ENCODE measurements at places on chromosomes 2 and 18.

GRCh38 chr2:205758051-205758450 is 75.8 kb downstream of the NRP2 start:
- DNase-seq = peak; percentile 40

DNA sequence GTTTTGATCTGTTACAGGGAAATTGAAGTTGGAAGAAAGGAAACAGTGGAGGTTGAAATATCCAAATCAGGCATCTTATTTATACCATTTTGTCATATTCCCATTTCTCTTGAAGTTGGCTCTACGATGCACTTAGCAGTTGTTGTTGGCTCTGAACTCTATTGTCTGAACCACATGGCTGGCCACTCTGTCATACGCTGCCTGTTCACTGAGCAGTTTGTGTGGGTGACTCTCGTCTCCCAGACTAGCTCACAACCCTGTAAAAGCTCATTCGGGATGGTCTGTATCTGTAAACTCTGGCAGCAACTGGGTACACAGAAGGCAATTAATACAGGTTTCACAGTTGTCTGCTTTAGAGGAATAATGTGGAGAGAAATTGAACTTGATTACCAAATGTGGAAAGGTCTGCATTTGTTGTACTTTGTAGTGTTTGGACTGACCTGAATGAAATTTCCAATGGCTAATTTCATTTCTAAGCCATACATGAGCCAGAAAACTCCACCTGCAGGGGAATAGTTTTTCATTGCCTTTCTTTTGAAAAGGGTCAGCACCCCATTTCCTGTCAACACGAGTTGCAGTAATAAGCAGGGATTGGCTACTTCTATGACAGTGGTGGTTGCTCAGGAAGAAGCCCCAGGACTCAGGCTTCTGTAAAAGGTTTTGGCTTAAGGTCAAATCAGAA is 378.2 kb downstream of the OSR1 start:
- no peak for DNase-seq

GRCh38 chr2:62705859-62706720 is 577 bp downstream of the EHBP1 start:
- peak; percentile 26 for DNase-seq

DNA sequence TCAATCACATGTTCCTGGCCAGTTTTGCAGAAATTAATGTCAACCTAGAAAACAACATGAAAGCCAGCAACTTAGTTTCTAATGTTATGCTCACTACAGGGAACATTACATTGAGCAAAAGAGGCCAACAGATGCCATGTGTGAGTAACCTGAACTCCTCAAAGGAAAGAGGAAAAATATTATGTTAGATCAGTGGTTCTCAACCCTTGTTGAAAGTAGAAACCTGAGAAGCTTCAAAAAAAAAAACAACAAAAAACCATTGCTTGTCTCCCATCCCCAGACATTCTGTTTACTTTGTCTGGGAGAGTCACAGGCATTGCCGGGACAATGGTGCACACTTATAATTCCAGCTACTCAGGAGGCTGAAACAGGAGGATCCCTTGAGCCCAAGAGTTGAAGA is 57.7 kb downstream of the METTL4 start:
- DNase-seq = no peak

DNA sequence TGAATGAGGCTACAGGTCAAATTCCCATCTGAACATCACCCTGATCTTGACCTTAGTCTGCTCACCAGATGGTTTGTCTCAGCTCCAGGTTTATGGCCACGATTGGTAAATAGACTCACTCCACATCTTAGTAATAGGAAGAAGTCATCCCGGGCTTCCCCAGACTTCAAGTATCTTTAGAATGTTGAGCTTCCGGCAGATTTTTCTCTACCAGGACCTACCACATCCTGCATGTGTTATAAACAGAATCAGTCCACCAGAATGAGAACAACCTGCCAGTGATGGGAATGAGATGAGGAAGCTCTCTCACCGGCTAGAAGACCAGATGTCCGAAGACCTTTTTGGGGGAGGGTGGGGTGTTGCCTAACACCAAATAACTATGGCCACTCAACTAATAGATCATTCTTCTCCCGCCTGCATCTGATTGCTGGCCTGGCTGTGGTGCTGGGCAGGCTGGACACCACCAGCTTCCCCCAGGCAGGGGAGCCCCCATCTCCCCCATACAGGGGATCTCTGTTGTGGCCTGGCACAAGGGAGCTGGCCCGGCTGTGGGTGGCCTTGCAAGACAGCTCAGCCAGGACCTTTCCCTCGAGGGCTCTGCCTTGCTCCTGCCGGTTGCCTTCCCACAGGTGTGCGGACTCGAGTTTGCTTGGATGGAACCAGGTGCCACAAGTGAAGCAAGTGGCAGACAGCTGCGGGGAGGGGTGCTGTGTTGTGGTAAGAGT is 88.5 kb downstream of the SH3RF3 start:
- no peak for DNase-seq

- DNase-seq = no peak
Observed at GRCh38 chr2:53452400-53452799, 315.2 kb upstream of the CHAC2 start.

DNA sequence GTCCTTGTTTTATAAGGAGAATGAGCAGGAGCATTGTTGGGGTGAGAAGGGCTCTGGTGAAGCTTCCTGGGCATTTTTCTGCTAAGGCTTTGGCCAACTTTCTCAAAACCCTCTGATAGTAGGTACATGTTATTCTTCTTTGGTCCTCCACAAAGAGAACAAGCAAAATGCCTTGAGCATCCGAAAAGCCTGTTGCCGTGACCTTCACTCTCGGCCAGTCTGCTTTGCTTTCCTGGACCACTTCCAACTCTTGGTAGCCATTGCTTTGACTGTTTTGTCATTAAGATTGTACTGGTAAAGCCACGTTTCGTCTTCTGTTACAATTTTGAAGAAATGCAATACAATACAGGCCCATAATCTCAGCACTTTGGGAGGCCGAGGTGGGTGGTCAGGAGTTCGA is 27.4 kb upstream of the ALLC start:
- DNase-seq = no peak

- no peak for DNase-seq
Observed at GRCh38 chr2:220748875-220749479, 823.1 kb downstream of the EPHA4 start.

GRCh38 chr2:98158305-98158704 is 71.3 kb downstream of the VWA3B start:
- no peak for DNase-seq

GRCh38 chr2:74849228-74849892 is 15.4 kb downstream of the HK2 start:
- no peak for DNase-seq

DNA sequence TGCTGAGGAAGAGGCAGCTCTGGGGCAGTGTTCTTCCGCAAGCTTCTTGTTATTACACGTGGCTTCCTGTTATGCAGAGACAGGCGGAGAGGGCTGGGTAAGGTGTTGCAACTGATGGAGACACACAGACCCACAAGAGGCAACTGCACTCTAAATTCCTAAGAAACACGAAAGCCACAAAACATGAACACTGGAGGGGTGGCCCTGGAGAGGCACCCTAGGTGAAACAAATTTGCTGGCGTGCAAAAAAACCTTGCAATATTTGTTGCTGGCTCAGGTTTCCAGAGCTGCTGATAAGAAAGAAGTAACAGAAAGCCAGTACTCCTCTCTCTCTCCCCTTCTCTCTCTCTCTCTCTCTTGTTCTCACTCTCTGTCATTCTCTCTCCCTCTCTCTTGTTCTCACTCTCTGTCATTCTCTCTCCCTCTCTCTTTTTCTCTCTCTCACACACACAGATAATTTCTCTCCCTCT is 31.8 kb downstream of the ARHGAP25 start:
- DNase-seq = no peak

GRCh38 chr2:98911126-98911375 is 25.0 kb downstream of the CRACDL start:
- no peak for DNase-seq

- DNase-seq = no peak
Observed at GRCh38 chr2:195675783-195676427, 18.9 kb downstream of the SLC39A10 start.

DNA sequence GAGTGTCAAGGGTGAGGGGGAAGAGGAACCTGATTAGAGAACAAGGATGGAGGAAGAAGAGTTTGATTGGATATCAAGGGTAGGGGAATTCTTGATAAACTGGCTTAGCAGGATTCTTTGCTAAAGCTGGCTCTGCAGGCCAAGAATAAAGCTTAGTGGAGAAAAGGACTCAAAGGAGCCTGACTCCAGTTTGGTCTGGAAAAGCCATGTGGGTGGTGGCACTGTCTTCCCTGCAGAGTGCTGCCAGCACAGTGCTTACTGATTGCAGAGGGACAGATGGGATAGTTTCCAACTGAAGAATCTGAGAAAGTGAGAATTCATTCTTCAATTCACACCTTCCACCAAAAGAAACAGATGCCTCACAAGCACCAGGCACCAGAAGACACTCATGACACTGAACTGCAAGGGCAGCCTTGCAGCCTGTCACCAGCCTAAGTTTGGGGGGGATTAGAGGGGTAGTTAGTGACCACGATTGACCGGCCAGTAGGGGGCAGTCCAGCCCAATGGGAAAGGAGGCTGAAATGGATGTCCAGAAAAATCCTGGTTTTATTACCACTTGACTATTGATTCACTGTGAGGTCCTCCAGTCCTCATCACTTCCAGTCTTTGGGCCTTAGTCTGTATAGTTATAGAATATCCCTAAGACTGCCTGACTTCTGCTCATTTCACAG is 334.5 kb downstream of the SMAD2 start:
- DNase-seq = peak; percentile 9

- DNase-seq = no peak
Observed at GRCh38 chr18:37762076-37762621, 196.6 kb upstream of the CELF4 start.

DNA sequence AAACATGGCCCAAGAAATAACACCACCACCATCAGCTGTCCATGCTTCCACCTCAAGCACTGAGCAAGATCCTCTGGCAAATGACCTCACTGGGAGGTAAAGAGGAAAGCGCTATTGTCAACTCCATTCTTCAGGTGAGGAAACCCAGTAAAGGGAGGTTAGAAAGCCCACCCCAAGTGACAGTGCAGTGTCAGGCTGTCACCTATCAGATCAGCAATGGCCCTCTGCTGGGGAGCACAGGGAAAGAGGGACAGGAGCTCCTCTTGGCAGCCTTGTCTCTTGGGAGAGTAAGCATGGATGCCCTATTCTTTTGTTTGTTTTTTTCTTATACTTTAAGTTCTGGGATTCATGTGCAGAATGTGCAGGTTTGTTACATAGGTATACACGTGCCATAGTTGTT is 104.3 kb upstream of the DAPL1 start:
- no peak for DNase-seq

DNA sequence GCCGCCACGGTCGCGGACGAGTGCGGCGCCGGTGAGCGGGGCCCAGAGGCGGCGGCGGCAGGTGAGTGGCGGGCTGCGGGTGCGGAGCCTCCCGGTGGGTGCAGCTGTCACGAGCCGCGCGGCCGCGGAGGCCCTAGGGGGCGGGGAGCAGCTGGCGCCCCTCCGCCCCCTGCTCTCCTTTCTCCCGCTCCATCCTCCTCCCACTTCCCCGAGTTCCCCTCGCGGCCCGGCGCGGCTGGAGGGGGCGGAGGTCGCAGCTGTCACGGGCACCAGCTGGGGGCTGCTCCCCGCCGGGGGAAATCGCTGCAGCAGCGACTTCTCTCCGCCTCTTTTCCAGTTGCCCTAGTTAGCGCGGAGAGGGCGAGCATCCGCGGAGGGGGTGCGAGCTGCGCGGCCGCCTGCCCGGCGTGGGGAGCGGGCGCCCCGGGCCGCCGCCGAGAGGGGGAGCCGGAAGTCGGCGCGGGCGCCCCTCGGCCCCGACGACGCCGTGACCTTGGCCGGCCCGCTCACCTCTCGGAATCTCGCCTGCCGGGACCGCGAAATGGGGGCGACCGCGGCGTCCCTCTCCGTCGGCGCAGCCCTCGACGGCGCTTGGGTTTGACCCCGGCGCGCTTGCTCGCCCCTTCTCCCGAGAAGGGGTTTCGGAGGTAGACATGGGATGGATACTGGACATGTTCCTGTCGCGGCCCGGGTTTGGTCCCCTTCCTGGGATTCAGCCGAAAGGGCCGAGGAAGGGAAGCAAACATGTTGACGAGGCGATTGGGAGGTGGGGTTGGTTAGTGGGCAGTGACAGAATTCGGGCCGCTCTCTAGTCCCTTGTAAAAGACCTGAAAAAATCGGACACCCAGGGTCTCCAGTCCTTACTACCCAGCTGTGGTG is 727 bp downstream of the NCOA1 start:
- DNase-seq = peak; percentile 36

DNA sequence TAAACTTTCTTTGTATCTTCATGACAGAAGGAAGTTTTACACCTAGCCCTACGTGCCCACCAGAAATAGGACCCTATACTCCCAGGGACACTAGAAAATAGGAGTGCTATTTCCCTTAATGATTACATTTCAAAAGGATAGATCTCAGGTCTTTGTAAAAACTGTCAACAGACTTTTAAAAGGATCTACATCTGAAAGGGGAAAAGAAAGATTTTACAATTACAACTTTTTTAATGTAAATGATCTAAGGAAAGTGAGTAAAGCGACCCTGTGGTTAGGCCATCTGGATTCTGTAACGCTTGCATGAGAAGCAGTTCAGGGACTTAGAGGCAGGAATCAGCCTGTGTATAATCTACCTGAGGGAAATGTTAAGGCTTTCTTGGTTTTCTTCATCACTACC is 431.8 kb upstream of the MC4R start:
- no peak for DNase-seq

- DNase-seq = no peak
Observed at GRCh38 chr18:8091035-8091434, 518.2 kb upstream of the RAB12 start.

DNA sequence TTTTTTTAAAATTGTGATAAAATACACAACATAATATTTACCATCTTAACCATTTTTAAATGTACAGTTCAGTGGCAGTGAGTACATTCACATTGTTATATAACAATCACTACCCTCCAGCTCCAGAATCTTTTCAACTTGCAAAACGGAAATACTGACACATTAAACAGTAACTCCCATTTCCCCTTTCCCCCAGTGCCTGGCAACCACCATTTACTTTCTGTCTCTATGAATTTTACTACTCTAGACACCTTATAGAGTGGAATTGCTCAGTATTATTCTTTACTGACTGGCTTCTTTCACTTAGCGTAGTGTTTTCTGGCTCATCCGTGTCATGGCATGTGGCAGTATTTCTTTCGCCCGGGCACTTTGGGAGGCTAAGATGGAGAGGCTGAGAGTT is 32.6 kb downstream of the FASTKD2 start:
- no peak for DNase-seq

GRCh38 chr2:128716299-128716721 is 397.6 kb upstream of the HS6ST1 start:
- DNase-seq = no peak

All from H54 (cell line).